ENCODE measurements at places on chromosomes 7 and 10. TPM values are rescaled to one million over a fixed set of nuclear protein-coding genes. Genes with fewer than 3 reads are reported as not detected.

DNA sequence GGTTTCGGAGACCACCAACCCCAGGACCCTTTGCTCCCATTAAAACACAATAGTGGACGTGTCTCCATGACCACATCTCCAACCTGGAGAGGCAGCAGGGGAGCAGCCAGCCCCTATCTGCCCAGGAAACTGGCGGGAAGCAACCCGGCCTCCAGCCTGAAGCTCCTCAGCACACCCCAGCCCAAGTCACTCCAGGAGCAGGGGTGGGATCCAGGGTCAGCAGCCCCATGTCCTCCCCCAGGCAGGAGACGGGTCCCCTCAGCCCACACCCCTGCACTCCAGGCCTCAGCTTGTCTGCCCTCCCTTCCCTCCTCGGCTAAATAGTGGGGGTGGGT is 601 bp downstream of the ADAM8 start:
- H3K27me3 ChIP-seq: no peaks in the 10 kb centered on the region
- H3K27ac ChIP-seq: no peak overlapping the region
- H3K36me3 ChIP-seq: peaks cover 7% of the 10 kb centered on the region
- H3K4me3 ChIP-seq: peak overlapping the region; percentile 58
- peaks cover 9% of the 10 kb centered on the region for H3K4me1 ChIP-seq

GRCh38 chr7:66731986-66732385 is 8.5 kb upstream of the RABGEF1 start:
- no peak overlapping the region for H3K4me3 ChIP-seq
- H3K27me3 ChIP-seq: no peaks in the 10 kb centered on the region
- peaks cover 10% of the 10 kb centered on the region for H3K36me3 ChIP-seq
- no peaks in the 10 kb centered on the region for H3K4me1 ChIP-seq

DNA sequence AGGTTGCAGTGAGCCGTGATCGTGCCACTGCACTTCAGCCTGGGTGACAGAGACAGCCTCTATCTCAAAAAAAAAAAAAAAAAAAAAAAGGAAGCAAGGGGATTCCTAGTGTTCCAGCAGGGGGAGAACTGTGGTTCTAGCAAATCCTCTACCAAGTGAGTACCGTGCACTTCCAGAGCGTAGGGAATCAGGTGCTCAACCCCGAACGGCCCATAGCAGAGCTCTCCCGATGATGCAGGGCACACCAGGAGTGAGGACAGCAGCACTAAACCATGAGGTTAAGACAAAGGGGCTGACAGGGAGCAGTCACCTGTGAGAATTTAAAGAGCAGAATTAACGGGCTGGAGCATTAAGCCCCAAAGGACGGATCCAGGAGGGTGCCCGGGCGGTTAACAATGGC is 173.6 kb downstream of the PTPRN2 start:
- no peaks in the 10 kb centered on the region for H3K4me1 ChIP-seq
- no peak overlapping the region for H3K27ac ChIP-seq
- H3K36me3 ChIP-seq: no peaks in the 10 kb centered on the region
- DNase-seq: no peak

DNA sequence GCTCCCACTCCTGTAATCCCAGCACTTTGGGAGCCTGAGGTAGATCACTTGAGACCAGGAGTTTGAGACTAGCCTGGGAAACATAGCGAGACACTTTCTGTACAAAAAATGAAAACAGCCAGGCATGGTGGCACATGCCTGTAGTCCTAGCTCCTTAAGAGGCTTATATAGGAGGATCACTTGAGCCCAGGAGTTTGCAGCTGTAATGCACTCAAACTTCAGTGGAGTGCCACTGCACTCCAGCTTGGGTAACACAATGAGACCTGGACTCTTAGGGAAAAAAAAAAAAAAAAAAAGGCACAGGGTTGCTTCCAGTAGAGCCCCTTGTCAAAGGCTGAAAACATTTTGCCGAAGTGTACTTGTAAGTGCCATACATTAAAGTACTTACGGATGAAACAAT is 195.3 kb downstream of the PHTF2 start:
- H3K27me3 ChIP-seq: no peaks in the 10 kb centered on the region
- no peak overlapping the region for H3K4me3 ChIP-seq
- no peaks in the 10 kb centered on the region for H3K36me3 ChIP-seq
- no peak overlapping the region for H3K27ac ChIP-seq
- no peak for DNase-seq

- peak overlapping the region; percentile 96 for H3K27ac ChIP-seq
- H3K4me1 ChIP-seq: peaks cover 67% of the 10 kb centered on the region
- H3K27me3 ChIP-seq: no peaks in the 10 kb centered on the region
- peak; percentile 82 for DNase-seq
Observed at GRCh38 chr10:97543025-97543546, 29.5 kb upstream of the ANKRD2 start.

- DNase-seq: no peak
- H3K36me3 ChIP-seq: no peaks in the 10 kb centered on the region
- H3K4me3 ChIP-seq: no peak overlapping the region
- no peaks in the 10 kb centered on the region for H3K27me3 ChIP-seq
- H3K4me1 ChIP-seq: no peaks in the 10 kb centered on the region
Observed at GRCh38 chr7:155164316-155164715, 94.2 kb downstream of the HTR5A start.

- H3K4me1 ChIP-seq: no peaks in the 10 kb centered on the region
- no peak overlapping the region for H3K27ac ChIP-seq
- no peaks in the 10 kb centered on the region for H3K36me3 ChIP-seq
- no peaks in the 10 kb centered on the region for H3K27me3 ChIP-seq
- H3K4me3 ChIP-seq: no peak overlapping the region
- DNase-seq: no peak
Observed at GRCh38 chr10:100122780-100123179, 41.1 kb upstream of the CPN1 start.

DNA sequence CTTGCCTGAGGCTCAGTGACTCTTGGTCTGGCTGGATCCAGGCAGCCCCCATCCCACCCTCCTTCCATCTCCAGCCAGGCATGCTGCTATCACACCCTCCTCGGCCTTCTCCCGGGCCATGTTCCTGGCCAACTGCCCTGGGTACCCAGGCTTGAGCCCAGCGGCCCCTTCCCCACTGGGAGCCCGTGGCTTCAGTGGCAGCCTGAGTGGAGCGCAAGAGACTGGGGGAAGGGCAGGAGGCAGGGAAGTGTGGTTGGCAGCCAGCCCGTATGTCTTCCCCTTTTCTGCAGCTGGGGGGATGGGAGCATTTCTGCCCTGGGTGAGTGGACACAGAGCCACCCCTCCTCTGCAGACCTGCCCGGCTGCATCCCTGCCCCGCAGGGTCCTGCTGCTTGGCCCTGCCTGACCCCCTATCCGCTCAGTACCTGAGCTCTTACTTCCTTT is 148.5 kb downstream of the ARHGAP22 start:
- H3K4me3 ChIP-seq: no peak overlapping the region
- no peaks in the 10 kb centered on the region for H3K4me1 ChIP-seq
- H3K27ac ChIP-seq: no peak overlapping the region
- no peak for DNase-seq
- no peaks in the 10 kb centered on the region for H3K36me3 ChIP-seq

GRCh38 chr10:17735166-17735941 is 16.6 kb upstream of the TMEM236 start:
- H3K27ac ChIP-seq: peak overlapping the region; percentile 72
- peaks cover 34% of the 10 kb centered on the region for H3K4me1 ChIP-seq
- H3K36me3 ChIP-seq: no peaks in the 10 kb centered on the region
- DNase-seq: peak; percentile 50
- H3K4me3 ChIP-seq: no peak overlapping the region

- H3K27ac ChIP-seq: no peak overlapping the region
- peaks cover 69% of the 10 kb centered on the region for H3K4me1 ChIP-seq
- H3K27me3 ChIP-seq: no peaks in the 10 kb centered on the region
Observed at GRCh38 chr10:19847321-19847720, 31.1 kb downstream of the PLXDC2 start.

DNA sequence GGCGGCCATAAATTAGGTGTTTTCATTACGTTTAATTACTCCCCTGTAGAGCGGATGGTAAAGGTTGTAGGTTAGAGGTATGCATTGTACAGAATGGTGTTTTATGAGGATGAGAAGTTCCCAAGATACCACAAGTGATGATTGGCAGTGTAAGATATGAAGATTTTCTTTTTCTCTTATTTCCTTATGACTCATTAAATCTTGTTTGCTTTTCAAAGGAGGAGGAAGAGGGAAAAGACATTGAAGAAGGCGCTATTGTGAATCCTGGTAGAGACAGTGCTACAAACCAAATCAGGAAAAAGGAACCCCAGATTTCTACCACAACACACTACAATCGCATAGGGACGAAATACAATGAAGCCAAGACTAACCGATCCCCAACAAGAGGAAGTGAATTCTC is 133.9 kb downstream of the AASS start:
- no peak overlapping the region for H3K4me3 ChIP-seq
- H3K36me3 ChIP-seq: no peaks in the 10 kb centered on the region
- no peak overlapping the region for H3K27ac ChIP-seq
- no peaks in the 10 kb centered on the region for H3K4me1 ChIP-seq
- DNase-seq: no peak

DNA sequence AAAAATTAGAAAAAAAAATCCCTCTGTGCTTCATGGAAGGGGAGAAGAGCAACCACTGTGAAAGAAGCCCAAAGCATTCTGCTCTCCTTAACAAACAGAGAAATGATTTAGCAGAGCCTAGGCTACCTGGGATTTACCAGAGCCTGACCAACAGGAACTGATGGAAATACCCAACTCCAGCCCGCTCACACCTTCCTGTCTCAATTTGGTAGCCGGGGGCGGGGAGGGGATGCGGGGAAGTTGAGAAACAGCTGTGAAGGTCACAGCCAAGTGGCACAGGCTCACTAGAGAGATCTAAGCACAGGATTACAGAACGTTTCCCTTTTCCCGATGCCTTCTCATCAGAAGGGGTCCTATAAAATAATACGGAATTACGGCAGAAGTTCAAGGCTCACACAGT is 17.6 kb downstream of the RSU1 start:
- no peaks in the 10 kb centered on the region for H3K27me3 ChIP-seq
- no peak overlapping the region for H3K4me3 ChIP-seq
- H3K4me1 ChIP-seq: peaks cover 18% of the 10 kb centered on the region

- no peaks in the 10 kb centered on the region for H3K27me3 ChIP-seq
- DNase-seq: no peak
- no peaks in the 10 kb centered on the region for H3K36me3 ChIP-seq
- no peaks in the 10 kb centered on the region for H3K4me1 ChIP-seq
Observed at GRCh38 chr10:49350846-49351532, 44.9 kb downstream of the DRGX start.

- H3K4me3 ChIP-seq: peak overlapping the region; percentile 34
- H3K27ac ChIP-seq: no peak overlapping the region
- peaks cover 29% of the 10 kb centered on the region for H3K4me1 ChIP-seq
Observed at GRCh38 chr10:80468002-80468401, 13.9 kb downstream of the TSPAN14 start.

DNA sequence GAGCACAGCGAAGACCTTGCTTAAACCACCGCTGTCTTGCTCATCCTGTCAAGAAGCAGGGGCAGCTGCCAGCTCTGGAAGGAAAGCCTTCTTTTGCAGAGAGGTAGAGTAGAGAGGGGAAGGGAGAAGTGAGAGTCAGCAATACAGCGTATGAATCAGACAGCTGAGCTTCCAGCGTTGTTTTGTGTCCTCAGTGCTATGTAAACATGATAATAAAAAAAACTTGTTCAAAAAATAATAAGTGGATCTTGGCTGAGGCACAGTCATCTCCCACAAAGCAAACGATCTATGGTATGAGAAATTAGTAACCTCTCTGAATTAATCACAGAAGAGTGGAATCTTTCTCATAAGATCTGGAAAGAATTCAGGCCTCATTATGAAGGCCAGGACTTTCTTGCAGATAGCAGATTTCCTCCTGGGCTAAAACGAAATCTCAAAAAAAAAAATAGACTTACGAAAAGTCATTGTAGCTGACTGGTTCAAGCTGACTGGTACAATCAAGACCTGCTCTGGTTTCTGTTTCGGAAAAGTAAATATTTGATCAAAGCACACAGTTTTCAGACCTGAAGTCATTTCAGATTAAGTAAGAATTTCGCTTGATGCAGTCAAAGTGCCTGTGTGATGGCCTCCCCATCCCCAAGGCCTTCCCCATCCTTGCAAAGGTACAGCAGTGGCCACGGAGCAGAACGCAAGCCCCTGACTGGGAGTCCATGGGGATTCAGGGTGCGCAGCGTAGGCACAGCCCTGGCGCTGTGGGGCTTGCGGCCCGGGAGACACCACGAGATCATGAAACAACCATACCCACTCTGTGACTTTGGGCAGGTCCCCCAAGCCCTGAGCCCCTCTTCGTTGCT is 29.4 kb downstream of the CHST15 start:
- no peaks in the 10 kb centered on the region for H3K27me3 ChIP-seq
- DNase-seq: no peak

WDFY4 gene
- 14.9 TPM for total RNA-seq

CYP26C1 gene
- 0.35 TPM for total RNA-seq

IQUB gene
- total RNA-seq: 0.21 TPM

ABI1 gene
- total RNA-seq: 50.5 TPM

SH2D4B gene
- not detected for total RNA-seq

AGR3 gene
- not detected for total RNA-seq

All from thoracic aorta (tissue), 2 donors.